ENCODE measurements at places on chromosomes 7 and 10. TPM values are rescaled to one million over a fixed set of nuclear protein-coding genes. Genes with fewer than 3 reads are reported as not detected.

GRCh38 chr10:72252972-72253371 lies 20.8 kb upstream of the DDIT4 start:
- DNase-seq = no peak

Gene MICU1
- total RNA-seq = 29.9 TPM

GRCh38 chr10:123126246-123126645 lies 9.5 kb upstream of the HMX3 start:
- no peak for DNase-seq

DNA sequence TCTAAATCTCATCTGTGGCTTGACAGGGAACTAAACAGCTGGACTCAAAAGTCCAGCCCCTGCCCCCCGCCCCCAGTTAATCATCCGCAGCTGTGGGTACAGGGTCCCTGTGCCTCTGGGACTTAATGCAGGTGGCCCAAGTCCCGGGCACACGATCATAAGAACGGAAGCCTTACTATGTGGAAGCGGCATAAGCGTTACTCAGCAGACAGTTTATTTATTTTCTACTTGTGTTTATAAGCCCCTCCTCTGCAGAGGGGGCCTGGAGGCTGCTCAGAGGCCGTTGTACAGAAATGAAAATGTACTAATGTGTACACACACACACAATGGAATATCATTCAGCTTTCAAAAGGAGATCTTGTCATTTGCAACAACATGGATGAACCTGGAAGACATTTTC lies 158.0 kb upstream of the TNS3 start:
- DNase-seq = no peak

Gene BEND7
- not detected for total RNA-seq

- DNase-seq = no peak
These were observed 143.1 kb upstream of the CDCA7L start for GRCh38 chr7:22088827-22089226.

Gene PTPRN2
- 0.65 TPM for total RNA-seq

DNA sequence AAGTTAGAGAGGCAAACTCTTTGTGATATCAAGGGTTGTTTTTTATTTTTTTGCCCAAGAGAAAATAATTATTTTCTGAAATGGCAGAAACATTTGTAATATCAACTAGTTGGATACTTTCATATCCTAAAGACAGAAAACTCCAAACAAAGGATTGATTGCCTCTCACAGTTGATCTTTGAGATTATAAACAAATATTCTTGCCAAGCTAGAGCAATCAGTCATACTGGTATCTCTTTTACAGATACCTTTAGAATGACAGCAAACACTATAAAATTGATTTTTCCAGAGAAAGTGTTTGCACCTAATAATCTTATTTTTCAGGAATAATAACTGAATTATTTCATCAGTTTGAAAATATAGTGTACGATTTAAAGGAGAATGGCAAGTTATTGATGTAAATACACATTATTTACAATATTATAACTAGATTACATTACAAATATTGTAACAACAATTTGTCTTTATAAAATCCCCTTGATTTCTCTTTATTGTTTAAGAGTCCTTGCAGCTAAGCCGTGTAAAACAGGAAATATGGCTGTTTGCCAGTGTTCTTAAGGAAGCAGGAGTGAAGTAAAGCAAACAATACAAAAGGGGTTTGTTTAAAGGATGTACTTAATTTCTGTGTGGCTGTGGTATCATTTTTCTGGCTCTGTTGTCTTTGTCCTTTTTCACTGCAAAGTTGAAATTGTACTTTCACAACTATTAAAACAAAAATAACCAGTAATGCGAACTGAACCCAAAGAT lies 58.4 kb downstream of the MAPK8 start:
- DNase-seq = no peak

Gene VWA2
- total RNA-seq = not detected

DNA sequence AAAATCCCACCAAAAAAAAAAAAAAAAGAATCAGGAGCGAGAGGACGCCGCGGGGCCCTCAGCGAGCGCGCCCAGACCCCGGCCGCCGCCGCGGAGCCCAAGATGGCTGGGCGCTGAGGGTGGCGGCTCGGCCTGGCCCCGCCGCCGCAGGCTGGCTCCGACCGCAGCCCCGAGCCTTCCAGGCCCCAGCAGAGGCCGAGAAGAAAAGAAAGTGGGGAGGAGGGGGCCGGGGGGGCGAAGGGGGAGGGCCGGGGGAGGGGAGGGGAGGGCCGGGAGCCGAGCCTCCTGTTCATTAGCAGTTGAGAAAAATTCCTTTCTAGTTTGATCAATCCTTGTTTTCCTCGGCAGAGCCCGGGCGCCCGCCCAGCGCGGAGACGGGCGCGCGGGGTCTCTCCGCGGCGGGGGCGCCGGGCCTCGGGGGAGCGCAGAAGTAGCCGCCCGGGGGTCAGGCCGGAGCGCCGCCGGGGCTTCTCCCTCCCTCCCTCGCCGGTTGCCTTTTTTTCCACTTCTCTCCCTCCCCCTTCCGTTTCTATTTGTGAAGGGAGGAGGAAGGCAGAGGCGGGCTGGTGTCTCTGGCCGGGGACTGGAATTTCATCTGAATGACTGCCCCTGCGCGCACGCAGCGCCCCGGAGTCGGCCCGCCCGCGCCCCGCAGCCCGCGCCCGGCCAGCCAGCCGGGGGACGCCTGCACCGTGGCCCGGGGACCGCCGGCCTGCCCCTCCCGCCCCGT lies 778 bp upstream of the TRIM8 start:
- DNase-seq = peak; percentile 59

DNA sequence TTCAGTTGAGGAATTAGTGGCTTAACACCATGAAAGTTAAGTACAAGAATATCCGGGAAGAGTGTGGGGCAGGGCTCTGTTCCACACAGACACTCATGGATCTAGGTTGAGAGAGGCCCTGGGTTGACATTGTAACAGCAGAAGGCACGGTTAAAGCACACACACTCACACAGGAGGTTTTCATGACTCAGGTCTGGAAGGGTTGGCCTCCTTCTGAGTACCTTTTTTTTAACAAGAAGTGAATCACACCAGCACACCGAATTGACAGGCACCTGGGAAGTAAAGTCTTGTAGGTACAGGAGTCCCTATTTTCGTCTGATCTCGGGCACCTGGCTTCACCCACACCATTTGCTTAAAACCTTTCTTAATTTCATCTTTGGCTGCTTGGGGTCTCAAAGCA lies 509.4 kb upstream of the ADARB2 start:
- DNase-seq = no peak

DNA sequence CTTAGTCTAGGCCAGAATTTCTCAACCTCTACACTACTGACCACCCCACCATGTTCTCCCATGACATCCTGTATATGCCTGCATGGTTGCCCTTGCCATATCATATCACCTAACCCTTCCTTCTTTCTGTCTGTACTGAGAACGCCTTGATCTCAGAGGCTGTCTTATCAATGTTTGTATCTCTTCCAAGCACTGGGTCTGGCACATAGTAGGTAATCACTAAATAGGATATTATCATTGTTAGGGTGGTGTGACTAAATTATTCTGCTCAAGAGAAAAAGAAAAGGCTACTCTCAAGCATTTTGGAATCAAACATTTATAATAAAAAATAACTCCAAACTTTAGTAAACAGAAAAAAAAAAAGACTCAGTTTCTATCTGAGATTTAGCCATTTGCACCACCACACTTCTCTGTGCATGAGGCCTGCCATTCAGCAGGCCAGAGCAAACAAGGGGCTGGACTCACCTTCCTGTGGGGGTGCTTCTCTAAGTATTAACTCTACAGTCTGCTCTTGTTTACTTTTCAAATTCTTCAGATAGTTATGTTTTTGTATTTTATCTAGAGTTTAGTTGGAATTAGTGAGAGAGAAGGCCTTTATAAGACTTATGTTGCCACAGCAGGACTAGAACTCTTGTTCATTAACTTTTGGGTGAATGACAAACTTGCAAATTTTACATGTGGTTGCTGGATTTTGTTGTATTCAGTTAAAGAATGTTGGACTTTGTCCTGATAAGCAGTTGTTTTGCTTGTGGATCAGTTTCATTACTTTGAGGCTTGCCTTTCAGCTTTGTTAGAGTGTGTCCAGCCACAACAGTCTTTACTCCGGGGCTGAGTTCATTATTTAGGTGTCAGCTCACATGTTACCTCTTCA lies 5.4 kb downstream of the AGBL3 start:
- DNase-seq = no peak

DNA sequence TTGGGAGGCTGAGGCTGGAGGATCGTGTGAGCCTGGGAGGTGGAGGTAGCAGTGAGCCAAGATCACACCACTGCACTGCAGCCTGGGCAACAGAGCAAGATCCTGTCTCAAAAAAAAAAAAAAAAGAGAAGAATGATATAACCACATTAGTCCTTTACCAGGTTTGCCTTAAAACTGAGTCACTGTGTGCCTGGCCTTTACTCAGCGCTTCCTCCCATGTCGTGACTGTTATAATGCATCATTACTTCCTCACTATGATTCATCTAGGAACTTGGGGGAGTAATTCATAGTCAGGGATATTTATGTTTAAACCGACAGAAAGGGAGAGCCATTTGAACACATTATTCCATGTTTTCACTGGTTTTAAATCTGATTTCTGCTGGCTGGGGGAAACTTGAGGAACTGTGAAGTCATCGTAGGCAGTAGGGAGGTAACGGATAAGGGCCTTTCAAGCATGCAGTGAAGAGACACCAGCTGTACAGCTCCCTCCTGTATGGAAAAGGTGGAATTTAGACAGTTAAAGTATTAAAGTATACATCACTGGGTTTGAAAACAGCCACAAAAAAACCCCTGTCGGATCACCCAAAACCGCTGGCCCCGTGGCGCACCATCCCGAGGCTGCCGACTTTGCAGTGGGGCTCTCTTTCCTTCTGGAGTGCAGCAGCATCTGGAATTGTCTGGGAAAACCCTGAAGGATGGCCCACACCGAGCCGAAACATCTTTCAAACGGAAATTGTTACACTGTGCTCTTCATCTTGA lies 119.8 kb downstream of the NKX6-2 start:
- DNase-seq = peak; percentile 53

Gene CCDC172
- total RNA-seq = not detected

Gene GRID1
- not detected for total RNA-seq

Gene GHRHR
- not detected for total RNA-seq

Data from activated CD8-positive, alpha-beta T cell treated with anti-CD3 and anti-CD28 coated beads for 36 hours (primary cell).